Smooth muscle cell of trachea (primary cell): ENCODE measurements at places on chromosomes 5 and 9. TPM values are rescaled to one million over a fixed set of nuclear protein-coding genes. Genes with fewer than 3 reads are reported as not detected.

The OR2V1 gene
- total RNA-seq: not detected in 2 replicates

The CSF2 gene
- 0.17 TPM in 1 of 2 replicates, not detected in the other for total RNA-seq

The GFI1B gene
- 0.17 TPM in 1 of 2 replicates, not detected in the other for total RNA-seq

The FAXDC2 gene
- 11.2 and 14.9 TPM in 2 replicates for total RNA-seq

The LTC4S gene
- total RNA-seq: 1.3 TPM in 1 of 2 replicates, not detected in the other

The PTGDS gene
- total RNA-seq: 2.8 and 36.7 TPM in 2 replicates

The LCN15 gene
- under 0.01 TPM in 1 of 2 replicates, not detected in the other for total RNA-seq

The GABBR2 gene
- 0.33 and 1.3 TPM in 2 replicates for total RNA-seq

The UNC5A gene
- not detected in 2 replicates for total RNA-seq

The SOHLH1 gene
- not detected in 2 replicates for total RNA-seq

The SLCO6A1 gene
- not detected in 2 replicates for total RNA-seq

The BOD1 gene
- total RNA-seq: 74.0 and 83.9 TPM in 2 replicates

The FOXD4L4 gene
- 0.17 and 0.29 TPM in 2 replicates for total RNA-seq

The SPATA31C1 gene
- total RNA-seq: not detected in 2 replicates

The ELOVL7 gene
- total RNA-seq: 0.33 TPM in 1 of 2 replicates, not detected in the other

The ADAMTSL2 gene
- total RNA-seq: under 0.01 and 0.15 TPM in 2 replicates

The PCDHB3 gene
- 0.29 and 0.50 TPM in 2 replicates for total RNA-seq
